ENCODE measurements at places on chromosomes 11 and 22.
A peak's percentile ranks its signal among the peaks of the same experiment; 100 is the strongest.

- peak; percentile 91 for DNase-seq
These were observed at the start of gene ADORA2A for GRCh38 chr22:24427500-24428164. Gene ADORA2A (plus strand): TSS chr22:24427599. CDS start chr22:24433405, 5,806 bp downstream.

DNA sequence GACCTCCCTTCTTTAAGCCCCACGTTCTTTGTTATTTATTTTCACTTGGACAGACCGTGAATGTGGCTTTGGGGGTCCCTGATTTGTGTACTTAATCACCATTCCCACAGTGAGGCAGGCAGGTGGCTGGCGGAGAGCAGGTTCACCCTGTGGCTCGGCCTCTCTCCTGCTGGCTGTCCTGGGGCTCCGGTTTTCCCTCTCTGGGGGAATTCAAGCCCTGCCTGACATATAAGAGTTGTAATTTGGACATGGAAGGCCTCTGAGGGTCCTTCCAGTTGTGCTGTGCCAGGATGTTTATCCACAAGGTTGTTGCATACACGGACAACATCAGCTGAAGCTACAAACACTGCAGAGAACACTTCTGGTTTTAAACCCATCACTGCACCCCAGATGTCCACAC, 824.5 kb downstream of the TBC1D22A start:
- no peak for DNase-seq

DNA sequence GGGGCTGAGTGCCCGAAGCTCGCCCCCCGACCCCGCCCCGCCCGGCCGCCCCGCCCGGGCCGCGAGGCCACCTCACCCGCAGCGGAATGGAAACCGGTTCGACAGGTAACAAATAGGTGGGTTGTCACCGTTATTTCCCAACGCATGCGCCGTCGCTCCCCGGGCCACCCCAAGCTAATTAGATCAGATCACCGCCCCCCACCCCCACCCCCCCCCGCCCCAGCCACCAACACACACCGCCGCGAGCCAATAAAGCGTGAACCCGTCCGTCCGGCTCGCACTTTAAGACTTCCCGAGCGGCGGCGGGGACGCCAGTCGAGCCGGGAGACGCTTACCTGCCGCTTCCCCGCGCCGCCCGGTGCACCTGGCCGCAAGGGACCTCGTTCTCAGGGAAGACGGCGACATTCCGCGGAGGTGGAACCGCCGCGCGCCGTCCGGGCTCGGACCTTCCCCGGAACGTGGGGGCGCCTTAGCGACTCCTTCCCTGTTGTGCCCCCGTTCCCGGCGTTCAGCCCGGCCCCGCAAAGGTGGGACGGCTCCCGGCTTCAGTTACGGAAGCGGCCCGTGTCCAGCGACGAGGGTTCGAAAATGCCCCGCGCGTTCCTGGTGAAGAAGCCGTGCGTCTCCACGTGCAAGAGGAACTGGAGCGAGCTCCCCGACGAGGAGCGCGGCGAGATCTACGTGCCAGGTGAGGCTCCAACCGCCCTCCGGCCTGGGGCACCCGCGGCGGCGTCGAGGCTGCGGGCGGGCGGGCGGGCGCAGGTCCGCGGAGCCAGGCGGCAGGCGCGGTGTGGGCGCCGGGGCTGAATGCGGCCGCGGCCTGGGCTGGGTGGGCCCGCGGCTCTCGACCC, at the start of gene OVOL1:
TSS of gene OVOL1 (plus strand) at position 278 of the 851 bp plus-strand sequence. CDS start at position 589, 311 bp downstream.
- DNase-seq, result peak; percentile 53

GRCh38 chr11:32428665-32429303, 6.6 kb downstream of the WT1 start:
- no peak for DNase-seq

- DNase-seq, result no peak
These were observed 234.3 kb upstream of the NARS2 start for GRCh38 chr11:78808923-78809322.

DNA sequence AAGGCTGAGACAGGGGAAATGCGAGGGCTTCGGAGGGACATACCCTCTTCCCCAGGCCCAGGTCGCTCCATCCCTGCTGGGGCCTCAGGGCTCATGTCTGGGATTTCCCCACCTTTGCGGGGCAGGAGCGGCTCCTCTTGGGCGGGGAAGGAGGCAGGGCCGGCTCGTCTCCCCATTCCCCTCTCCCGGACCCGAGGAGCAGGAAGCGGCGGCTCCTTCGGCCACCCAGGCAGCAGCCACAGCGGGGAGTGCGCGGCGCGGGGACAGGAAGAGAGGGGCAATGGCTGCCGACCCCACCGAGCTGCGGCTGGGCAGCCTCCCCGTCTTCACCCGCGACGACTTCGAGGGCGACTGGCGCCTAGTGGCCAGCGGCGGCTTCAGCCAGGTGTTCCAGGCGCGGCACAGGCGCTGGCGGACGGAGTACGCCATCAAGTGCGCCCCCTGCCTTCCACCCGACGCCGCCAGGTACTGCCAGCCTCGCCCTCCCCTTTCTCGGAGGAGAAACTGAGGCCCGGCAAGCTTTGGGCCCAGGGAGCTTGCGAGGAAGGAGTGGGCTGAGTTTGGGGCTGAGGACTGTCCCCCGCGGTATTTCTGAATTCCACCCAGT, at the start of gene ANKK1:
TSS of gene ANKK1 (plus strand) at position 175 of the 607 bp plus-strand sequence. CDS start at position 281, 106 bp downstream.
- DNase-seq, result no peak

DNA sequence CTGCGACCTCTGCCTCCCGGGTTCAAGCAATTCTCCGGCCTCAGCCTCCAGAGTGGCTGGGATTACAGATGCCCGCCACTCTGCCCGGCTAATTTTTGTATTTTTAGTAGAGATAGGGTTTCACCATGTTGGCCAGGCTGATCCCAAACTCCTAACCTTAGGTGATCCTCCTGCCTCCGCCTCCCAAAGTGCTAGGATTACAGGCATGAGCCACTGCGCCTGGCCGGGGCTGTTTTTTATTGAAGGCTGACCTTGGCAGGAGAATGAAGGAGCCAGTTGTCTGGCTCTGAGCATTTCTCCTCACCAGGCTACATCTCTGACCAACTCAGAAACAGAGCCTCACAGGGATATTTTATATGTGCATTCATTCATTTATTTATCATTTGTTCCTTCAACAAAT, 2.3 kb downstream of the KIAA1671 start:
- no peak for DNase-seq

DNA sequence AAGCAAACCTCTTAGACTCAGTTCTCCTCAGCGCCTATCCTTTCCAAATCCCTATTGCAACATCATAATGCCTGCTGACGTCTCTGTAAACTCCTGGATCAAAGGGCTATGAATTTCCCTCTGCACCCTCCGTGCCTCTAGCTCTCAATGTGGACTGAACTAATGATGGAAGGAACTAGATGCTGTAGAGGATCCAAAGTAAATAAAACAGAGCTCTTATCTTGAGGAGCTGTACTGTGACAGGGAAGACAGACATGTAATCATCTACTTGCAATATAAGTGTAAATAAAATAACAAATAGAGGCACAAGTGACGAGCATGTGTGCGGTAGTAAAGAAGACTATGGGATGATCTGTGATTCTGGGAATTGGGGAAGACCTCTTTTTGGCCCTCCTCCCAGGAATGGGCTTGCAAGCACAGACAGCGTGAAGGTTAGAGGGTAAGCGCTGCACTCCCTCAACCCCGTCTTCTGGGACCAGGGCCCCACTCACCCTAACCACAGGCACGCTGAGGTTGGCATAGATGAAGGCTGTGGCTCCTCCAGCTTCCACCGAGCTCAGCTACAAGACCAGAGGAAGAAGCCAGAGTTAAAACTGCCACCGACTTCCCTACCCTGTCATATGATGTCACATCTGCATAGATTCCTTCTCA, 42.2 kb downstream of the P4HA3 start:
- DNase-seq, result peak; percentile 19

- DNase-seq, result no peak
These were observed 72.9 kb upstream of the LMO1 start for GRCh38 chr11:8336356-8337129.

DNA sequence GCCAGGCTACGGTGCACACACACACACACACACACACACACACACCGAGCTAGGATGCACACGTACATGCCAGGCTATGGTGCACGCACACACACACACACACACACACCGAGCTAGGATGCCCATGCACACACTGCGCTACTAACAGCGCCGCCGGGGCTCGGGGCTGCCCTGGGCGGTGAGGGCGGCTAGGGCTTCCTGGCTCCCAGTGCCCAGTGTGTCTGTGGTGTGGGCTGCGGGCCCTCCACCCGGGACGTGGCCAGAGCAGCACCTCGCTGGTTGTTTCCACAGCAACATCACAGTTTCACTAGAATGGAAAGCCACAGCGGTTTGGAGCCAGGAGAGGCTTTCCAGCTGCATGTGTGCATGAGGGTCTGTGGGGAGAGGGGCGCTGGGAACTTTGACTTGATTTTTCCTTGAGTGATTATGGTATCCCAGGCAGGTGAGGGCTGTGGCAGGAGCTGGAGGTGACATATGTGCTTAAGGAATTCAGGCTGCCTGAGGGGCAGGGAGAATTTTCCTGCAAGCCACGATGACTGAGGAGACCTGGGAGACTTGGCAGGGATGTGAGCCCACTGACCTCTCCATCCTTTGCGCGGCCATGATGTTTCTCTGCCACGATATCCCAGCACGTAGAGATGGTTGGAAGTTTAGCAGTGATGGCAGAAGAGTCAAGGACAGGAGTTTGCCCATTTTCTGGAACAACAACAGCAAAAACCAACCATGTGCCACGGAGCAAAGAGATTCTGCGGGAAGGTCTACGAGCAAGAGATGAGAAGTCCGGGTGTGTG, 195.9 kb downstream of the SNX19 start:
- no peak for DNase-seq
